ENCODE measurements at places on chromosomes 5 and 9.

DNA sequence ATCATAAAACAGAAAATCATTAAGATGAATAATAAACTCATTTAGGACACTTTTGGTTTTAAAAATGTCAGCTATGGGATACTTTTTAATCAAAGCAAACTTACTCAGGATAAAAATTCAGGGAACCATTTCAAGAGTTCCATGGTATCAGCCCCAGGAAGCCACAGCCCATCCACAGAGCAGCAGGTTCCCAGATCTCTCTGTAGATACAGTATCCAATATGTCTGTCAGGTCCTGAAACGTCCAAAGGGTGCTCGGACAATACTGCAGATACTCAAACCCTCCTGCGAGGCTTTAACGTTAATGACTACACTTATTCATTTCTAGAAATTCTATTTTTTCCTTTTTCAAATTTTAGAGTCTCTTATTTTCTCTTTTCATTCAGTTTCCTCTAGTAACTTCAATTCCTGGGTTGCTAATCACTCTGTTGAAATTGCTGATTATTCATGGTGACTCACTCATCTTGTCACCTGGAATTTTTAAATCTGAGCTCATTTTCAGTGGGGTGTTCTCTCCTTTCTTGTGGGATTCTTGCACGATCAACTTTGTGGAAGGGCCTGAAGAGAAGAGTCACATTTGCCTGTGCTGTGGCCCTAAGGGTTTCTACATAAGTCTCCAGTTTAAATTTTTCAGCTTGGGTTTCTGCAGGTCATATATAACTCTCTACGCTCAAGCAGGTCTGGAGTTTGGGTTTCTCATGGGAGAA is 435.8 kb downstream of the CTNND2 start:
- no peak for DNase-seq

DNA sequence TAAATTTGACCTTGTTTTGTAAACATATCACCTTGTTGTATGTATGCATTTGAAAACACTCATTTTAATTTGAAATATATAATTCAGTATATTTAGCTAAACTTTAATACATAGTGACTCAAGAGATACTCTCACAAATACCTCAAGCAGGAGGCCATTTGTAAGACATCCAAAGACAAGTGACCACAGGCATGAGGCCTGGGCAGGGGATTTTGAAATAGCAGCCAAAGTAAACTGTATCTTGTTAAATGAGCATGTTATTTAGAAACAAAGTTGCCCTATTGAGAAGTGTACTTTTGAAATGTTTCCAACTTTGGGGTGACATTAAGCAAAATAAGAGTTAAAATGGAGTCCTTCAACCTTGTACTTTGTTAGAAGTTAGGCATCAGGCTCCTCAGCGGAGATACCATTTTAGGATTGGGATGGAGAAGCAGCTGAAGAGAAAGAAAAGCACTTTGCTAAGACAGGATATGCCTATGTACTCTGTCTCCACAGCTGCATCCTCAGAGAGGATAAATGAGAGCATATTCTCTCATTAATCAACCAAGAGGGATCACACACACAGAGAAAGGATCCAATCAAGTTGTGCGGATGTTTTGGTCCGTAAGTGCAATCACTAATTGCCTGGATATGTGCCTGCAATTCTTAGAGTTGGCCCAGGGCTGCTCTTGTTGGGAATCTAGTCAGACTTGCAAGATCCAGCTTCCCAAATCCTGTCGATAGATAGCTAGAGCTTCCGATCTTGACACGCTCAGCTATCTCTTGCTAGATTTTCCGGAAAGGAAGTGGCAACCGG is 157.5 kb upstream of the HAPLN1 start:
- no peak for DNase-seq

GRCh38 chr5:109089191-109089590 is 320.6 kb downstream of the PJA2 start:
- no peak for DNase-seq

GRCh38 chr5:55903121-55903701 is 52.1 kb downstream of the IL31RA start:
- DNase-seq, result no peak

DNA sequence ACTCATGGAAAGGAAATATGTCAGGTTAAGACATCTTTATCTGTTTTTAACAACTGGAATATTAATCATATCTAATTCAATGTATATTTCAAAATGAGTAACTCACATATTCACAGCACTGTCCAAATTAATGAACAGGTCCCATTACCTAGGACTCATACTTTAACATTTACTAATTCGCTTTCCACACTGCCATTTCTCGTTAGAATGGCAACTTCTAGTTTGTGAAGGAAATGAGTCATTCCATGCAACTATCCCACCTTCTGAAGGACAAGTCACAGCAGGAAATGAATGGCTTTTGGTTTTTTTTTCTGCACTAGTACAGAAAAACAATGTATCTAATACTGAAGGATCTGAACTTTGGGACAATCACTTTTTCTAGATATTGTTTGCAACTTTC is 24.6 kb upstream of the IFNK start:
- no peak for DNase-seq

DNA sequence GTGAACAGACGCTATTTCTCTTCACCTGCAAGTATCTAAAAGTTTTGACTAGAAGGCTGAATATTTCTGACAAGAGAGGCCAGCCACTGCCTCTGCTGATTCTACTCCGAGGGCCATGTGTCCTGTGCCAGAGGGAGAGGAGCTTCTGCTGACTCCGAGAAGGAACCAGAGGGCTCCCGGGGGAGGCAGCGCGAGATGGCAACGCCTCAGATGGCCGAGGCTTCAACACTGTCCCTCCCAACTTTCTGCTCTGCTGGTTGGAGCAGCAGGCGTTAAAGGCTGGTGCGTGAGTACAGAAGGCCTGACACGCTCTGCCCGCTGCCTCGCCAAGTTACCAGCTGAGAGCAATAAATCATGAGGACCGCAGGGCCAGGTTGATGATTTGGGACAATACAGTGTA is 178.8 kb downstream of the GAPVD1 start:
- DNase-seq, result no peak

DNA sequence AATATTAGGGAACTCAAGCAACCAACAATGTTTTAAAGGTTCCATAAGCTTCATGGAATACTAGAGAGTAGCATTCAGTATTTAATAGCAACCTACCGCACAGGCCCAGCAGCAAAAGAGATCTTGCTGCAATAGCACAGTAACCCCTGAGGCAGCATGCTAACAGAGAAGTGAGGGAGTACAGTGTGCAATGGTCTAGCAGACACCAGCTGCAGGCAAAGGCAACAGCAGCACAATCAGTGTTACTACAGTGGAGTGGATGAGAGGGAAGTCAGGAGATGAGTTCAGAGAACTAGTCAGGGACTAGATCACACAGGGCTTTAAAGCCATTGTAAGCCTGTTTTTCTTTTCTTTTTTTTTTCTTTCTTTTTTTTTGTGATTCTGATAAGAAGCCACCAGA is 2.8 kb downstream of the TICAM2 start:
- DNase-seq, result no peak

- DNase-seq, result no peak
Measured at GRCh38 chr9:120710110-120710981, 3.9 kb downstream of the MEGF9 start.

- no peak for DNase-seq
Measured at GRCh38 chr9:116372081-116372673, 218.6 kb downstream of the PAPPA start.

- no peak for DNase-seq
Measured at GRCh38 chr9:31323726-31324444, 1060.6 kb upstream of the ACO1 start.

DNA sequence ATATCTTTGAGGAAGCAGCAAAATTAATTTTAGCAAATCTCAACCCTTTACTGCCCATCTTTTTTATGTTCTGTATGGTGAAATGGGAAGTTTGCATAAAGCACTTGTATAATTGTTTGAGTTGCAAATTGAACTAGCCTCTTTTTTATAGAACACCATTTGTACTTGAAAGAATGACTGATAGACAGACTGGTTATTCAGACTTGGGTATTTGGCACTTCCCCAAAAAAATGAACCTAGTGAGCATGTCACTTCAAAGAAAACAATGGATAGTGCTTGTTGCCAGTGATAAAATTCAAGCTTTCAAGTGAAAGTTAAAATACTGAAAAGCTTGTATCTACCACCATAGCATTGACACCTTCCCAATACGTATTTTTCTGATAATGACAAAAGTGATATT is 115.8 kb downstream of the ERCC6L2 start:
- DNase-seq, result no peak

DNA sequence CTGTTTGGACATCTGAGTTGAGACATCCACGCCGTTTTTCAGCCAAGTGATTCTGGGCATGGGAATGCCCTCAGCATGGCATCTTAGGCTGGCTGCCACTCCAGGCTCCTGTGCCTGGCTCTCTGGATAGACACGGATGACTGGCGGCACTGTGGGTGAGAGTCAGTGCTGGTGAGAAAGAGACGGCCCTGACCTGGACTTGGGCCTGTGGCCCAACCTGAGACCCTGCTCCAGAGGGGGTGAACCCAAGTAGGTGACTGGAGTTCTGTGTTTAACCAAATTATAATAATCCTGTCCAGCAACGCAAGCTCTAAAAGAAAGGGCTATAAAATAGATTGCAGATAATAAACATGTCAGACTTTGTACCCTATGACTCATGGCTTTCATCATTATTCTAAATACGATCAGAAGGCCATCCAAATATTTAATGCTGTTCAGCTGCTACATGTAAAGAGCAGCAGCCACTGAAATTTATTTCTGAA is 173.9 kb downstream of the HSPA4 start:
- DNase-seq, result no peak

GRCh38 chr9:16640649-16641048 is 229.8 kb downstream of the BNC2 start:
- no peak for DNase-seq
